Stimulated activated CD4-positive, alpha-beta T cell treated with anti-CD3 and anti-CD28 coated beads, Interleukin-1b, Interleukin-23, amount 100 ng/mL, for 48 hours (primary cell): ENCODE measurements at places on chromosomes 1 and 21.
A peak's percentile ranks its signal among the peaks of the same experiment; 100 is the strongest.

- no peak for DNase-seq
These were observed 1.2 kb downstream of the GBP6 start for GRCh38 chr1:89364954-89365550.

DNA sequence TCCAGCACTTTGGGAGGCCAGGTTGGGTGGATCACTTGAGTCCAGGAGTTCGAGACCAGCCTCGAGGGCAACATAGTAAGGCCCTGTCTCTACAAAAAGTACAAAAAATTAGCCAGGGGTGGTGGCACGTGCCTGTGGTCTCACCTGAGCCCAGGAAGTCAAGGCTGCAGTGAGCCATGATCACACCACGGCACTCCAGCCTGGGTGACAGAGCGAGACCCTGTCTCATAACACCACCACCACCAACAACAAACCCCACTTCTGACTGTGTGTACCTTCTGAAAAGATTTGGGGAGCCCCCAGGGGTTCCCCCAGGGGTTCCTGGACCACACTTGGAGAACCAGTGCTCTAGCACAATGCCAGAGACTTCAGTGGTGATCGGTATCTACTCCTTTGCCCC, 29.9 kb downstream of the NUAK2 start:
- DNase-seq, result no peak

GRCh38 chr1:119771016-119771415, 2.3 kb upstream of the HMGCS2 start:
- DNase-seq, result no peak

- no peak for DNase-seq
These were observed 297.6 kb upstream of the ADGRL4 start for GRCh38 chr1:79304131-79304530.

DNA sequence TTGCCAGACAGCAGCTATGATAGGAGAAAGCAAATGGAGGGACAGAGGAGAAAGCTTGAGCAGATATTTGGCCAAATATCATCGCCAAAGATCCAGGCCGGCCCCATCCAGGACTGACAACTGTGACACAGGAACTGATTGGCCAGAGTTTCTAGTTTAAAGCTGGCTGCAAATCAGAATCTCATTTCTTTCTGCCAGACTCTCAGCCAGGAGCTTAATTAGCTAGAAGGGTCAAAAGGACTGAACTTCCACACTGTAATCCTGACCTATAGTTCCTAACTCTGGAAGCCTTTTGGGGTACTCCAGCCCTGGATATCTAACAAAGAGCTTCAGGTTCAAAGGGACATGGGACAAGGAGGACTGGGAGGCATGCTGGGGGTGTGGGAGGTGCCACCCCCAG, 106.7 kb upstream of the GNG12 start:
- DNase-seq, result no peak

DNA sequence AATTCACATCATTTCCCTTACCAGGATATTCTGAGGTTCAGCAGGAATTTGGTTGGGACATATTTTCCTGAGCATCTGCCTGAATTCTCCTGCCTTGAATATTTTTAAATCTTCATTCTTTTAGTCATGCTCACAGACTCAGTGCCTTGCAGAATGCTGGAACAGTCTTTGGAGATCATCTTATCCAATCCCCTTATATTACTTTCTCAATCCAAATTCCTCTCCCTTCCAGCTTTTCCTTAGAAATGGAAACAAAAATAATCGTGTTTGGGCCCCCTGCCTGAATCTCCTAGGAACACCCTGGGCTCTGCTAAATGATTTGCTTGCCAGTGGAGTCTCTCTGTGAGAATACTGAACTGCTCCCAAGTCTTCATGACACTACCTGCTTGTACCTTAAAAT, 38.4 kb downstream of the LHX8 start:
- no peak for DNase-seq

DNA sequence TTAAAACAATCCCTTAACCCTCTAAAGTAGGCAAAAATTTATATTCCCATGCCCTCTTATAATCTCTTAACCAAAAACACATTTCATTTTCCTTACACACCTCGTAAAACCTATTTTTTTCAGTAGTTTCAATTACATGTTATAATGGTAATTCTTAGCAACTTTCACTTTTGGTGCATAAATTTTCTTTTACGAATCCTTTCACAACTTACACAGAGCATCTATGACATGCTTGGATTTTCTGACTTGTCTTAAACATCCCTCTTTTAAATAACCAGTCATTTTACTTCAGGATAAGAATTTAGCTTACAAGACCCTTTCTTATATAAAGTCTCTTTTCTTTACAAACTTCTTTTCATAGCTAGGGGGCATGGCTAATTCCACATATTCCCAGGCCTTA, 8.9 kb upstream of the MRPL55 start:
- DNase-seq, result no peak

GRCh38 chr1:222225316-222225691, 322.6 kb downstream of the HHIPL2 start:
- DNase-seq, result no peak

DNA sequence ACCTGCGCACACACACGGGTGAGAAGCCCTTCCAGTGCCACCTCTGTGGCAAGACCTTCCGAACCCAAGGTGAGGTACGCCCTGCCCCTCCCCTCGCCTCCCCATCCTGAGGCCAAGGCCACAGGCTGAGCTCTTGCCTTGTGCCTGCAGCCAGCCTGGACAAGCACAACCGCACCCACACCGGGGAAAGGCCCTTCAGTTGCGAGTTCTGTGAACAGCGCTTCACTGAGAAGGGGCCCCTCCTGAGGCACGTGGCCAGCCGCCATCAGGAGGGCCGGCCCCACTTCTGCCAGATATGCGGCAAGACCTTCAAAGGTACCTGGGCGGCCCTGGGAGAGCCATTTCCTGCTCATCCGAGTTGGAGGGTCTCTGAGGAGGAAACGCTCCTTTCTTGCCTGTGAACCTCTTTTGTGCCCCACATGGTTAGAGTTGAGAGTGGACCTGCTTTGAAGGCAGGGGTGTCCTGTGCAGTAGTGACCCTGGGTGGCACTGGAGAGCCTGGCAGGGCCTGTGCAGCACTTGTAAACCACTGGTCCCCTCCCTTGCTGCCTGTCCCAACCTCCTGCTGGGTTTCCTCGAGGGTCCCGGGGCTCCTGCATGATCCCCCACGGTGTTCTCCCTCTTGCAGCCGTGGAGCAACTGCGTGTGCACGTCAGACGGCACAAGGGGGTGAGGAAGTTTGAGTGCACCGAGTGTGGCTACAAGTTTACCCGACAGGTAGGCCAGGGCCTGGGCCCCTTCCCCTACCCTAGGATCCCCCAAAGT, 8.5 kb downstream of the ZBTB48 start:
- DNase-seq, result no peak

- peak; percentile 43 for DNase-seq
These were observed 28.2 kb downstream of the ATP8B2 start for GRCh38 chr1:154353460-154353904.

DNA sequence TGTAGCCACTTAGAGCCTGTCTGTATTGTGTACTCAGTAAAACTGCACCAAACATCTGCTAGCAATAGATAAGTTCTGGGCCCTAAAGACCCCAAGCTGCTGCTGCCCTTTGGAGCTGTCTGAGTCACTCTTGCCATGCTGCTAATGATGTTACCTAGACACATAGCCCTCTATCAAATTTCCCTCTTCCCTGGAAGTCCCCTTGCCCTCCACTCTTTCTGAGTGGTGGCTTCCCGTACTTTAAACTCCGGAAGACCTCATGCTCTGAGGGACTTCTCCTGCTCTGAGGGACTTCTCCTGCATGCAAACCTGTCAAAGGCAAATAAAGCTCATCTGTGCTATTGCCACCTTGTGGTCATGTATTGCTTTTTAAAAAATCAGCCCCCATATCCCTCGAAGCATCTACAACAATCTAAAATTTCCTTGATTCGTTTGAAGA, 34.0 kb downstream of the FH start:
- no peak for DNase-seq

DNA sequence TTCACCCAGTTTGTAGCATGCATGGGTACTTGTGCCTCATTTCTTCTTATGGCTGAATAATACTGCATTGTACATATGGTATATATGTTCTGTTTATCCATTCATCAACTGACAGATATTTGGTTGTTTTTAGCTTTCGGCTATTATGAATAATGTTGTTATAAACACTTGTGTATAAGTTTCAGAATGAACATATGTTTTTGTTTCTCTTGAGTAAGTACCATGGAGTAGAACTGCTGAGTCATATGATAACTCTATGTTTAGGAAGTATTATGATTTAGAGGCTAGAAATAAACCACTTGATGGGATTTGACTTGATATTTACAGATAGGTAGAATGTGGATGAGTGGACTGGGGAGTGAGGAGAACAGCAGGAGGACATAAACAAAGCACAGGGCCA, 48.6 kb downstream of the WNT2B start:
- DNase-seq, result no peak

GRCh38 chr1:89794406-89794805, 26.4 kb upstream of the LRRC8D start:
- no peak for DNase-seq

- no peak for DNase-seq
These were observed 529.5 kb downstream of the KCNT2 start for GRCh38 chr1:196078691-196079090.

- no peak for DNase-seq
These were observed 140.4 kb downstream of the ROR1 start for GRCh38 chr1:63914241-63914640.

GRCh38 chr1:21066356-21067012, 110.2 kb downstream of the EIF4G3 start:
- no peak for DNase-seq

GRCh38 chr21:38333301-38334272, 76.8 kb downstream of the KCNJ15 start:
- DNase-seq, result no peak

DNA sequence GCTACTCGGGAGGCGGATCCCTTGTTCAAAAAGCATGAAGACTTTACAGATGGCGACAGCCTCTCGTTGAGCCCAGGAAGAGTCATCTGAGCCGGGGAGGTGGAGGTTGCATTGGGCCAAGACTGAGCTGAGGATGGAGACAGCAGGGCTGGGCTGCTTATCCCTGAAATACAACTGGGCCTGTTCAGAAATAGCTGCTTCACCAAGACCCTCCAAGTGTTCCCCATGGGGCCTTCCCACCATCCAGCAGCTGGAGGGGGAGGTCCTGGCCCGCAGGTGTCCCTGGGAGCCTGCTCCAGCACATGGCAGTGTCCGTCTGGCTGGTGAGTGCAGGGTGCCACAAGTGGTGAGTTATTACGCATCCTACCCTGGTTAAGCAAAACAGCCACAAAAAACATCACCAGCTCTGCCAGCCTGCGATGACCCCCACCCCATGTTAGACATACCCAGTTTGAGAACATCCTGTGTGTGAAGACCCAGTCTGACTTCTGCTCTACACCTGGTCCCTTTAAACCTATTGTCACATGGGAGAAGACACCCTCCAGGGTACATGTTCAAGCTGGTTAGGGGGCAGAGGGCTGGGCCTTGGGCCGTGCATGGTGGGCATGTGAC, 93.1 kb upstream of the TMPRSS2 start:
- no peak for DNase-seq

- no peak for DNase-seq
These were observed 11.7 kb downstream of the TAGLN2 start for GRCh38 chr1:159913451-159914192.

GRCh38 chr1:231376101-231376500, 38.0 kb downstream of the SPRTN start:
- no peak for DNase-seq

DNA sequence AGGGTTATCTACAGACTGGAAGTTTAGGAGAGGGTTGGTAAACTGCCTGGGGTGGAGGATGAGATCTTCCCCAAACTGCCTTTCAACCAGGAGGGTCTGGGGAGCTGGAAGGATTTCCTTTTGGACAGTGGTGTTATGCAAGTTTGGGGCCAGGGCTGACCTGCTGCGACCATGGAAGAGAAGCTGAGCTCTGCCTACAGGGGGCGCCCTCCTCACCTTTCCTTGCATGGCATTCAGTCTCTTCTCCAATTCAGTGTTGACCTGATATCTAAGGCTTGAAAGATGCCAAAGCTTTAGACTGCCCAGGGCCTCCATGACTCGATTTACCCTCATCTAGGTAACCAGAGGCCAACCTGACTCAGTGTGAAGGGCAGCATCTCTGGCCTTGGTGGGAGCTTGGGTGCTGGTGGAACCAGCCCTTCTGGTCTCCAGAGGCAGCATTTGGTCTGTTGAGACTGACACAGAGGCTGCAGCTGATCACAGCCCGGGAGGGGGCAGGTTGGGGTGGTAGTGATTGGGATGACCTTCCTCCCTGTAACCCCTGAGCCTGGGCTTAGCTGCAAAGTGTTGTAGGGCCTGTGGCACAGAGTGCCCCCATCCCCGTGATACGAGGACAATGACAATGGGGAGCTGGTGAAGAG, 170.0 kb downstream of the GRIK3 start:
- no peak for DNase-seq

DNA sequence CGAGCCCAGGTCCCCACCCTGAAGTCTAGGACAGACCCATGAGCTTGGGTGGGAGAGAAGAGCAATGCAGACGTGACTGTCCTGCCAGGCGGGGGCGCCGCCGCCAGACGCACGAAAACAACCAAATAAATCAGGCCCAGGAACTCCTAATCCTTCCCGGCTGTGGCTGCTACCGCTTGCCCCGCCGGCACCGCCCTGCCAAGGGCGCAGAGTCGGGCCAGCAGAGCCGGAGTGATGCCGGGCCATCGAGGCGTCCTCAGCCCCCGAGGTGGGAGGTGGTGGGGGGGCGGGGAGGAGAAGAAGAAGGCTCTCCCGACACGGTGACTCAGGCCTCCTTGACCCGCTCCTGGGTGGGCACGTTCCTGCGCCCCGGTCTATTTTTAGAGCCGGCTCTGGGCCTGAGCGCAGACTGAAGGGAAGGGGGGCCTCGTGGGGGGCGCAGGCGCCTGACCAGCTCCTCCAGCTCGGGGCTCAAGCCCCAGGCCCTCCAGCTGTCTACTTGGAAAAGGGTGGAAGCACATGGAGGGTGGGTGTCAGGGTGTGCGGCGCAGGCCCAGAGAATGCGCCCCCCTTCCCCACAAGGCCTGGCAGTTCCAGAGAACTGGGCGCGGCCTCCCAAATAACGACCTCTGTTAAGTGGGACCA, 10.7 kb upstream of the COL16A1 start:
- DNase-seq, result peak; percentile 12

DNA sequence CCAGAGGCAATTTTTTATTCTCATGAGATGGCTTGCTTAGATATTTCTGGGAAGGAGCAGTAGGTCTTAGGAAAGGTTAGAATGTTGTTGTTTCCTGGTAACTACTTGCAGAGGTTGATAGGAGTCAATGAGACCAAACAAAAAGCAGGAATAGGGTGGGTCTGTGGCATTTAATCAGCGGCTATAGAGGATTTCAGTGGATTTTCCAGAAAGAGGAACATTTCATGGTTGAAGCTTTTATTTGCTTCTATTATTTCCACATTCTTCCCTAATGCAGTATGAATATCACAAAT, 111.3 kb upstream of the PALMD start:
- DNase-seq, result no peak

- peak; percentile 31 for DNase-seq
These were observed 2.5 kb downstream of the KIF21B start for GRCh38 chr1:201020721-201021629.

- no peak for DNase-seq
These were observed 37.2 kb downstream of the LRRC8C start for GRCh38 chr1:89670163-89670562.

DNA sequence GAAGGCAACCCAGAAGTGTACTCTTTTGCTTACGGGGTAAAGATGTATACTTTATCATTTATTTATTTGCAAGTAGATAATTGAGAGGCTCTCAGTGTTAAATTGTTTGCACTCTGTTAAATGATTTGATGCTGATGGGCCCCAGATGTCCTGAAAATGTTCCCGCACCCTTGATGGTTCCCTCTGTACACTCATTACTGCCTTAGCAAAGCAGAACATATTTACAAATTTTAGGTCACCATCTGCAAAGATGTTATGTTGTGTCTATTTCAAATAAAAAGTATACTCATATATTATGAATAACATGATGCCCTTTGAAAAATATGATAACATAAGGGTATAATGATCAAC, 240.5 kb upstream of the SNX7 start:
- no peak for DNase-seq

- no peak for DNase-seq
These were observed 3.5 kb downstream of the PLEKHG5 start for GRCh38 chr1:6487804-6488484.
